ENCODE measurements at places on chromosomes 11 and 22.

DNA sequence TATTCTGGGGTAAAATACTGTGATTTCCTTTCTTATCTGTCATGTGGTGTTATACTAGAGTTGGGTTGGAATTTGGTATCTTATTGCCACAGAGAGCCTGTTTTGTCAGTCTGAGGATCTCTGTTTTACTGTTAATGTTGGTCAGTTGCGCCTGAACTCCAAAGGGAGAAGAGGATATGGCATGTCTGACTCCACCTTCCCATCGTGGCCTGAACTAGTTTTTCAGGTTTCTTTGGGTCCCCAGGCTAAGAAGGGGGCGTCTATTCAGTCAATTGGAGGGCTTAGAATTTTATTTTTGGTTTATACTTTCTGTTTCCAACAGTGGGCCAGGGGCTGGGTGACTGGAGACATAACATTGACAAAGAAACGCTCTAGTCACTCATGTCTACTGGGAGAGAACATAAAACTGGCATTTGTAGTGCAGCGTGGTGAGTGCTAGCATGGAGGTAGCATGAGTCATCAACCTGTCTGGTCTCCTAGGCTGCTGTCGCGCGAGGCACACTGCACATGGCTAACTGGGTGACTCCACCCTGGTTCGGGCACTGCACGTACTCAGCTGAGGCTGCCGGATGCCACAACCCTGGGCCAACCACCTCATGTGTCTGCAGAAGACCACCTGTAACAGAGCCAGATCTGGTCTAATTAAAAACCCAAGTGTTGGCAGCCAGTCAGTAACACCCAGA is 120.1 kb upstream of the OR9Q1 start:
- no peak for DNase-seq

DNA sequence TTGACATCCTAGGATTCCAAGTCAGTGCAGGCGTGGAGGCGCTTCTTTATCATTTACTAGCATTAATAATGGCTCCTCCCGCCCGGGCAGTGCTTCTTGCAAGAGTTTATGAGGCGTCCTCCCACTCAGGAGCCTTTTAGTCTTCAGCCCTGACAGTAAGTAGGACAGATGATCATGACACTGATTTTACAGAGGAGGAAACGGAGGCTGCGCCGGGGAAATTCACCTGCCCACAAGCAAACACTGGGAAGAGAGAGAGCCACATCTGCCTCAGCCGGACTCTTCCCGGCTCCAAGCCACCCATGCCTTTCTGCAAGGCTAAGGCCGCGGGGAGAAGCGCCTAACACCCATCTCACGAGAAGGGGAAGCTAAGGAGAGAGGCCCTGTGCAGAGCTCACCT is 35.9 kb downstream of the KIAA0930 start:
- no peak for DNase-seq

DNA sequence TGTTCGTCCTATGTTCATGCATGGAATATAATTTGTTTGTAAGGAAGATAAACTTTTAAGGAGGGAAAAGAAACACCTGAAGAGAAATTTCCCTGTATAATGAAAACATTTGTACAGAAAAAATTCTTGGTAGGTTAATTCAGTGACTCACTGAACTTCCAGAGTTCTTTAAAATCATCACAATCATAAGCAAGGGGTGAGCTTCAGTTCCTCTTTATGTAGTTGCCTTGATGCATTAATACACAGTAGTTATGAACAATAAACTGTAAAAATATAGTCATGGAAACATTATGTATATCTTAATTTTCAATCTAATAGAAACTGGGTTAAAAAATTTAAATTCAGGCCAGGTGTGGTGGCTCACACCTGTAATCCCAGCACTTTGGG is 1.1 kb upstream of the C11orf65 start:
- DNase-seq, result no peak

DNA sequence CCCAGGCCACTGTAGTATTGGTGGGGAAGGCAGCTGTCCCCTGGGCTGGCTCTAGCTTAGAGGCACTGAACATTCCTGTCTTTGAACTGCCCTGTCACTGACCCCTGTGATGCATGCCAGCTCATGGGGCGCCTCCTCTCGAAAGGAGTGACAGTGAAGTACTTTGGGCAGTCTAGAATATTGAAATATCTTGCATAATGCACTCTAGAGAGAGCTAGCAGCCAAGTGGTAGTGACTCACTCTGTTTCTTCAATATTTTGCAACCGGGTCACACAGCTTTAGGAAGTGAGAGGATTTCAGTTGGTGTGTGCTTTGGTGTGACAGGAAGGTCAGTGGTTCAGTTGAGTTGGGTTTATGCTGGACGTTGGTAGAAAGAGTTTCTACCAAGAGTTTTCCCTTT is 35.5 kb upstream of the ST14 start:
- peak; percentile 92 for DNase-seq

- DNase-seq, result no peak
Measured at GRCh38 chr11:114099392-114100178, 40.1 kb downstream of the ZBTB16 start.

GRCh38 chr11:96391698-96392307 is 2.0 kb downstream of the JRKL start:
- no peak for DNase-seq

- no peak for DNase-seq
Measured at GRCh38 chr22:28819253-28820096, 19.1 kb upstream of the XBP1 start.

GRCh38 chr22:47810505-47811500 is 1048.4 kb downstream of the TBC1D22A start:
- DNase-seq, result no peak

- DNase-seq, result no peak
Measured at GRCh38 chr11:120900643-120901042, 123.3 kb upstream of the TBCEL start.

- DNase-seq, result peak; percentile 57
Measured at GRCh38 chr11:62340269-62340901, 3.1 kb downstream of the ASRGL1 start.

- DNase-seq, result no peak
Measured at GRCh38 chr22:37461961-37462360, 24.2 kb downstream of the MFNG start.

DNA sequence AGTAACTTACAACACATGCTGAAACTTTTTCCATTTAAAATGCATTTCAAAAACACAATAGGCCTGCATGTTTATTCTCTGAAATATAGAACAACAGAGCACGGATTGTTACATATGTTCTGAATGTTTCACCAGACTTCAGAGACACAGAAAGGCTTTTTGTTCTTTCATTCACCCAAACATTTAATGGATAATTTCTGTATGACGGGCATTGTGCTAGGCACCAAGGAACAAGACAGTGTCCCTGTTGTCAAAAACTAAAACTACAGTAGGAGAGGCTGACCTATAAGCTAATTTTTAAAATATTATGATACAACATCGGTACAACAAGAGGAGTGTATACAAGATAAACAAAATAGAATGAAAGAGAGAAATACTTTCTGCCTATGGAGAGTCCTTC is 81.9 kb upstream of the TEAD1 start:
- no peak for DNase-seq

DNA sequence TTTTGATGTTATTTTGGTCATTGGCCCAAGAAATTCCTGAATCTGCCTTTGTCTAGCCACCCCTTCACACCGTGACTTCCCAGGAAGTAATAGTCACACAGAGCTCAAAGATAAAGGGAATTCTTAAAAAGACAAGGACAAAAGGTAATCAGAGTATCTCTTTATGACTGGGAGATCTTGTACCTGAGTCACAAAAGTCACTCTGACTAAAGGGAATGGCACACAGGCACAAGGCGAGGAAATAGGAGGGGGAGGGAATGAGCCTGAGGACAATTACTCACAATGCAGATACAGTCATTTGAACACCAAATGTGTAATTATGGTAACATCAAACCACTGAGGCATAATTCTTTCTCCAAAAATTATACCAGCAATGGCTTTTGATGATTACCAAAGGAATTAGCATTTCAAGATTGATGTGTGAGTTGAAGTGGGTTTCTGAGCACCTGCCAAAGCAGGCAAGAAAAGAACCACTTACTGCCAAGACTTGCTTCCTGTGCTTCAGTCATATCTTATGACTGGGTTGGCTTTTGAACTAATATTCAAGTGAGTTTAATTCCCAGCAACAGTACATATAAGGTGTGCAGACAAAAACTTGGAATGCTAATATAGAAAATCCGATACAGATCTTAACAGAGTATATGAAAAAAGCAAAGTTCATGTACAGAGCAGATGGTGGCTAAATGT is 856.4 kb downstream of the LRRC4C start:
- DNase-seq, result no peak

GRCh38 chr11:29161191-29161590 is 855.6 kb downstream of the KCNA4 start:
- no peak for DNase-seq

- no peak for DNase-seq
Measured at GRCh38 chr22:32127904-32128303, 31.2 kb downstream of the C22orf42 start.

- no peak for DNase-seq
Measured at GRCh38 chr11:66159324-66159984, 89.4 kb downstream of the PACS1 start.

GRCh38 chr11:121802542-121802941 is 313.5 kb downstream of the BLID start:
- DNase-seq, result no peak

DNA sequence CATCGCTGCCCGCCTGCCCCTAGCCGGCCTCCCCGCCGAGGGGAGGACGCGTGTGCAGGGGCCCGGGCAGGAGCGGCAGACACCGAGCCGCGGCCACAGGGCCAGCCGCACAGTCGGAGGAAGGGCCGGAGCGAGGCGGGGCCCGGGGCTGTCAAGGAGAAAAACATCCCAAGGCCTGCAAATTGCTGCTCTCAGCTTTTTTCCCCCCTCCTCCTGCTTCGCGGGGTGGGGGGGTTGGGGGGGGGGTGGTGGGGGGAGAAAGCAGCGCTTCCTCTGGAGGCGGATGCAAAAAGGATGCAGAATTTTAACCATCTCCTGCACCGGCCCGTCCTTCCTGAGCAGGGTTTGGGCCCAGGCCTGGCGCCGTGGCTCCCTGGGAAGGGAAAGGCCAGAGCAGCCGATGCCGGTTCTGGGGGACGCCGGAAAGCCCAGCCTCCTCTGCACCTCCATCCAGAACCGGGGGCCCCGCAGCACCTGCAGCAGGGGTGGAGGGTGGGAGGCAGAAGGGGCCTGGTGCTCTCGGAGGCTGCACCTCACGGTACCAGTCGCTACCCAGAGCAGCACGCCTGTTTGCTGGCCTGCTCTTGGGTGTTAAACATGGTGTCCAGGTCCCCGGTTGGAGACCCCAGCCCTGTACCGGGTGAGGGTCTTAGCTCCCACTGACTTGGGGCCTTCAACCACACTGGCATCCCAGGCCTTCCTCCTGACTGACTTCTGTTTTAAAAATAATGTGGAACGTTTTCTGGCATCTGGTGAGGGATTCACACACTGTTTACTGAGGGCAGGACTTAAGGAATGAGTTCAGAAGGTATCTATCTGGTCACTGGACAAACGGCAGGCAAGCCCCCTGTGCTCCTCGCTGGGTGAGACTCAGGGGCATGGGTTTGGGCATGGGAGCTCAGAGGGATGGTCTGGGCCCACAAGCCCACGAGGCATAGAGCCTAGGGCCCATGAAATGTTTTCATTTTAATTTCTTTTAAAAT is 77.4 kb upstream of the WNT7B start:
- peak; percentile 91 for DNase-seq

DNA sequence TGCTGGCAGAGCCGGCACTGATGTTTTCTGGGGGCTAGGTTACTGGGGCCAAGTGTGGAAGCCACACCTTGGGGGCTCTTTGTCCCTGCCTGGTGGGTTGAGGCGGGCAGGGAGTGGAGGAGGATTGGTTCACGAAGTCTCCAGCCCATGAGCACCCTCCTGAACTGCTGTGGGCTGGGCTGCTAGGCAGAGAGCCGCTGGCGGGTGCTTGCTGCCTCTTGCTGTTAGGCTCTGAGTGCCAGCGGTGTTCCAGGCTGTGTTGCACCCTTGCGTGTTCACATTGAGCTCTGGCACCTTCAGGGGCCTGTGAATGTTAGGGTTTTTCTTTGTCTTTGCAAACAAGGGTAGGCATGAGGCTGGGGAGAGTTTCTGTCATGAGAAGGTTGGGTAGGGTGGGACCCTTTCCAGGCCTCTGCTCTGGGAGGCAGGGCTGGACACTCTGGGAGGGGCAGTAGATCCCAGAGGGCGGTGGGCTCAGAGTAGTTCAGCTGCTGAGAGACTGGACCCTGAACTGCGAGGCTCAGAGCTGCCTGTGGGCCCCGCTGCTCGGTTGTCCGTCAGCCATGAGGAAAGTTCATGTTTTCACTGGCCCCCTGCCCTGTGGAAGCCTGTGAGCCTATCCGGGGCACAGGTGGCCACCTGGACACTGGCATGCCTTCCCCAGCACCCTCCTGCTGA is 24.0 kb upstream of the TMEM191C start:
- no peak for DNase-seq

GRCh38 chr22:37979782-37980181 is 4.6 kb downstream of the SOX10 start:
- DNase-seq, result no peak

- no peak for DNase-seq
Measured at GRCh38 chr11:130645164-130645842, 196.9 kb downstream of the ADAMTS15 start.

DNA sequence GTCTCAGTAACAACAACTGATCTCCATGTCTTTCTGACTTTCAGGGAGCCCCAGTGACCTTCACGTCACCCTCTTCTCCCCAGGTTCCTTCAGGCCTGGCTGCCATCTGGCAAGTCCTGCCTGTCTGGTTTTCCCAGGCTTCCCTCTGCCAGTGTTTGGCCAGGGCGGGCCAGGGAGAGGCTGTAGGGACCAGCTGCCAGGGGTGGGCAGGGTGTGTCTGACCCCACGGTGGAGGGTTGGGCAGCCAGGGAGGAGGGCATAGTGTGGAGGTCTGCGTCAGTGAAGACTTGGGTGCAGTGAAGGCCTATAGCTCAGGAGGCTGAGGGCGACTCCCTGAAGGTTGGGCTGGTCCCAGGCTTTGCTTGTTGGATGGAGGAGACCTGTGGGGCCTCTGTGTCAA is 11.9 kb upstream of the MRGPRX2 start:
- no peak for DNase-seq

DNA sequence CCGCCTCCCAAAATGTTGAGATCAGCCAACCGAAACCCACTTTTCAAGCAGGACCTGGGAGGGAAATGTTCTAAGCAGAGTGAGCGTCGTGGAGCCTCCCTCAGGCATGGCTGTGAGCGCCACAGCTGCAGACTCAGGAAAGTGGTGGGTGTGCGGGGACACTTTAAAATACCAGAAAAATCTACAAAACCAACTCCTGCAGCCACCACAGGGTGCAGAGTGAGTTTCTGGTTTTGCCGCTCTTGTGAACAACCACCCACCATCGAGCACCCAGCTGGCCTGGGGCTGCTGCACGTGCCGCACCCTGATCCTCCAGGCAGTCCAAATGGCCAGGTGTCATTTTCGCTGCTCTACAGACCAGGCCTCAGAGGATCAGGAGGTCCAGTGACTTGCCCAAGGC is 46.9 kb downstream of the CELSR1 start:
- no peak for DNase-seq

- no peak for DNase-seq
Measured at GRCh38 chr22:27778294-27779090, 23.1 kb downstream of the MN1 start.
